NCI-H1417 (cell line): ENCODE measurements at places on chromosomes 5 and 9.

DNA sequence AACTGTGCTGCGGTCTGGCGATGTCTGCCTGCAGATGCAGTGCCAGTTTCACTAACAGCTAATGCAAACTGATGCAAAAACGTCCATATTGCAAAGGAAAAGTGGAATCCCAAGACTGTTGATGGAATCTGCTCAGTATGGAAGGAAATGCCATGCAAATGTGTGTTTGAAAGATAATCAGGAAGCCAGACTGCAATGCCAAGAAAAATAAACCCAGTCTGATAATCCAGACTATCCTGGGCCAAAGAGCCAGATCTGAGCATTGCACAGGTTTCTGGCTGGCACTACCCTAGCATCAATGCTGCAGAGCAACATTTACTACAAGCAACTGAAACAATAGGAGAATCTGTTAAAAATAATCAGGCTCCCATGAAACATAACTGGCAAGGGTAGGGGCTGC is 130.3 kb downstream of the FSTL4 start:
- DNase-seq: no peak

GRCh38 chr9:102044133-102044532 is 305.7 kb upstream of the GRIN3A start:
- no peak for DNase-seq

DNA sequence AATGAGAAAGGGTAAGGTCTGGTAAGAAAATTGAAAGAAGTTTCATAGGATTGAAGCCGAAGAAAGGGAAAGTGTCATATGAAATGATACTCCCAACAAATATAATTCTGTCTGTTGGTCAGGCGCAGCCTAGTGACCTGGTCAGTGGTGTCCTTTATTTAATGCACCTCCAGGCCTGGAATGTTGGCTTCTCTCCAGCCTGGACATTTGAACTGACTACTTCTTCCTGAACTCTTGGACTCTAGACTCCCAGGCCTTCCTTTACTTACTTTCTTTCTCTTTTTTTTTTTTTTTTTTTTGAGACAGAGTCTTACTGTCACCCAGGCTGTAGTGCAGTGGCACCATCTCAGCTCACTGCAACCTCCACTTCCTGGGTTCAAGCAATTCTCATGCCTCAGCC is 1381.5 kb upstream of the WWC1 start:
- no peak for DNase-seq

GRCh38 chr9:463455-464171 is 248.9 kb downstream of the DOCK8 start:
- DNase-seq: no peak

DNA sequence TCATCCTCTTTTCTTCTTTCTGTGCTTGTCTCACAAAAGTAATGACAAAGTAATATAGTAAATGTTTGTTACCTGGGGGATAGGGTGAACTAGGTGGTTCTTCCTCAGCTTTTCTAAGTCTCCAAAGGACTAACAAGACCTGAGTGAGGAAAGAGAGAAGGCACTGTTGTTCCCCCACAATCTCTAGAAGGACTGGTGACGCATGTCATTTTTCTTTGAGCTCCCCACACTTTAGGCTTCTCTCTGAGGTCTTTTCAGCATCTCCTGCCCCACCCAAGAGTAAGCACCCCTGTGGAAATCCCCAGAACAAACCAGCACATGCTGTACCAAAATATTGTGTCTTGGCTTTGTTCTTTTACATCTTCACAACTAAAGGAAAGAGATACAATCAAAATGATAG is 2.4 kb upstream of the IL7R start:
- DNase-seq: no peak

GRCh38 chr5:7181841-7182240 is 214.1 kb upstream of the ADCY2 start:
- no peak for DNase-seq

GRCh38 chr9:125635888-125636287 is 71.1 kb downstream of the MAPKAP1 start:
- DNase-seq: peak; percentile 62

DNA sequence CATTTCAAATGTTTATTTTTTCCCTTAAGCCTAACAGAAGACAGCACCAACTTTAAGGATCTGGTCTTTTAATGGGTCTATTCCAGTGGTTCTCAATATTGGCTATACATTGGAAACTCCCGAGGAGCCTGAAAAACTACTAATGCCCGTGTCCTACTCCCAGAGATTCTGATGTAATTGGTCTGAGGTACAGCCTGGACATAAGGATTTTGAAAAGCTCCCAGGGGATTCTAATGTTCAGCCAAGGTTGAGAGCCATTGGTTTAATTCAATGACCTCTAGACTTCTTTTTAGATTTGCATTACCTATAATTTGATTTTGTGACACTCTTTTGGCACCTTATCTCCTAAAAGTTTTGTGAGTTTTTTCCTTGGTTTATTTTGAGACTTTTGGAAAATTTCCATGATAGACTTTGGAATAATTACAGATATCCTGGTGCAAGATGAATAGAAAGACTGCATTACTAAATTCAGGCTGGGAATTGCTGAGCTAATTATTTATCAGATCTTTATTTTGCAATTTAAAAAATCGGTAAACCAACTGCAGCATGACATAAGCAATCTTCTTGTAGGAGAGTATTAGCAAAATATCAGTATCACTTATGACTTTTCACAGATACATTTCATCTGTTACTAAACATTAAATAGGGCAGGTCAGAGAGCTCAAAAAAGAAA is 91.5 kb upstream of the ELL2 start:
- DNase-seq: no peak

- no peak for DNase-seq
Measured at GRCh38 chr5:175516933-175517823, 38.8 kb downstream of the SFXN1 start.

DNA sequence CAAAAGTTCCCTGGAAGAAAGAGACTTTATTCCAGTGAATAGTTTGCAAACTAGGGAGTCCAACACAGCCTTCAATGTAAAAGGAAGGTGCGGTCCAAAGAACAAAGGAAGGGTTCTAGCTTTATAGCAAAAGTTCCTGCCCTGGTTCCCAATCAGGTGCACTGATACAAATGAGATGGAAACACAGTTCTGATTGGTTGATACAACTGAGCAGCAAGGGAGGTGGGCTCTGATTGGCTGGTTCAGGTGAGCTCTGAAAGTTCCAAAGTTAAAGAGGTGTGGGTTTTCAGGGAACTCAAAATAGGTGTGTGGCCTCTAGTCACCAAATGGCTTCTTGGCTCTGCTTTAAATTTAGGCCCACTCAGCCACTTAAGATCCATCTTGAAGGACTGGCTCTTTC is 43.1 kb downstream of the P4HA2 start:
- DNase-seq: no peak

DNA sequence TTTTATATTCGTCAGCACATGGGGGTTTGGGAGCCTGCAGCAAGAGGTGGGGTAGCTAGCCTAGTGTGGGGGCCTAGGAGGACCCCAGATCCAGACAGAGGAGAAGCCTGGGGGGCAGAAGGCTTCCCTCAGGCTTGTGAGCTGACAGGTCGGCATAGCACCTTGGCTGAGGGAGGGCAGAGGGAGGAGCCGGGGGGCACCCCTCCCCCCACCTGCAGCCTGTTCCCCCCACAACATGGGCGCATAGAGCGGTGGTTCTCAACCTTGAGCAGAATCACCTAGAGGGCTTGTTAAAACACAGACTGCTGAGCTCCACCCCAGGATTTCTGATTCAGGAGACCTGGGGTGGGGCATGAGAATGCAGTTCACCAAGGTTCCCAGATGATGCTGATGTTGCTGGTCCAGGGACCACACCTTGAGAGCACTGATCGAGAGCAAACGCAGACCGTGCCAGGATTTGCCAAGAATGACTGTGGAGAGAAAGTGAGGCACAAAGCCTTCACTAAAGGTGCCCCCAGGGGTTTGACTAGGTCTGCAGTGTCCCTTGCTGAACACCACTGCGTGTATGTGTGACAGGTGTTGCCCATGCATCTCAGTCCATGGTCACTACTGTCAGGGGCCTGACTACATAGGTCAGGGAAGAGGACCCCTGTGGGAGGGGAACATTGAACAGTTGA is 163.3 kb downstream of the MACROH2A1 start:
- no peak for DNase-seq

GRCh38 chr5:36236801-36237200 is 4.9 kb downstream of the NADK2 start:
- DNase-seq: no peak

DNA sequence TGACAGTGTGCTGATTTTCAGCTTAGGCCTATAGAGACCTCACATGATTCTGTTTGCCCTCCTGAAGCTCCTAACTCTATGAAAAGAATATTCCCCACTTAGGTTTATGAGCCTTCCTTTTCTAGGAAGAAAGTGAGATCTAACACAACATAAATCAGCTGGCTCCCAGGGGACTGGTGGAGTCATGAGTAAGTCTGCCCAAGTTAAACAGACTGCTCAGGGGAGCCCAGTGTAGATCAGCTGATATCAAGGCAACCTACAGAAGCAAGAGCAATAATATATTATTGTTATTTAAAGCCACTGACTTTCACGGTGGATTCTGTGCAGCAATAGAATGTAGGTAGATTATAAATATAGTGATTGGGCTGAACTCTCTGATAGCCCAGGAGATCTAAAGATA is 1978.6 kb upstream of the CDH6 start:
- no peak for DNase-seq

DNA sequence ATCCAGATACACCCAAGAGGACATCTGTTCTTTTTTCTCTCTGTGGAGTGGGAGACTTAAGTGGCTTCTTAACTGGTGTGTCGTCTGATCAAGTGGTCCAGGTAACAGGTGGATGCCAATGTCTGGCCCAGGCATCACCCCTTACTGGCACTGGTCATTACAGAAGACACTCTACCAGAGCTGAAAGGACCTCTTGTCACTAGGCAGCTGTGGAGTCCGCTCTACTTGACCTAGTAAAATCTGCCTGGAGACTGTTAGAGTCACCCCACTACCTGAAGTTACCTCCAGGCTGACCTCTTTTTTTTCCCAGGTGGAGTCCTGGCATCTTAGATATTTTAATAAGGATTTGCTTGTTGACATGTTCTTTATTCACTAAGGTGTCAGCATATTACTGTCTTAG is 22.5 kb downstream of the FXN start:
- peak; percentile 60 for DNase-seq

DNA sequence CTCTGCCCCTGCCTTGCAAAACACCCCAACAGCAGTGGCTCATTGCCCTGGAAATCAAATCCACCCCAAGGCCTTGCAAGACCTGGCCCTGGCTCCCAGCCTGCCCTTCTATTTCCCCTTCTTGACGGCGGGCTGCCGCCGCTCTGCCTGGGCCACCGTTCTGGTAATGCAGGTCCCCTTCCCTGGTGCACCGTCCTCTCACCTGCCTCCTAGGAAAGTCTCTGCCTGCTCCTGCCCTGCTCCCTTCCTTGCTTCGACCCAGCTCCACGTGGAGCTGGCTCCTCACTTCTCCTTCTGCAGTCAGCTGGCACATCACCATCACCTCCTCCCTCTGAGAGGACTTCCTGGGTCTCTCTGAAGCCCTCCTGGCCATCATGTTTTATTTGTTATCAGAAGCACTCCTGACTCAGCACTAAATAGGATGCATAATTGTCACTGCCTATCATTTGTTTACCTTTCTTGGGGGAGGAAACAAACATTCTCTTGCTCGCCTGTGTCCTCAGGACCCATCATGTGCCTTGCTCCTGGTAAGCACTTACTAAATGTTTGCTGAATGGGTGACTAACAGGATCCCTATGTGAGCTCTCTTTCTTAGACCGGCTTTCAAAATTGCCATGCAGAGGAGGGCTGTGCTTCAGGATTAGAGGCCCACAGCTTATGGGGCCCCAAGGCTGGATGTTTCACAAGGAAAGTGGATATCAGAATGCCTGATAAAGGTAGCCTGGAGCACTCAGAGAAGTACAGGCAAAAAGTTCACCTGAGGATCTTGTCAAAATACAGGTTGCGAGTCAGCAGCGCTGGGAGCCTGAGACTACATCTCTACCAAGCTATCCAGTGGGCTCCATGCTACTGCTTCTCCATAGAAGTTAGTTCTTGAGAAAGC is 19.6 kb upstream of the C5orf47 start:
- DNase-seq: no peak

- no peak for DNase-seq
Measured at GRCh38 chr5:160727296-160727997, 124.6 kb downstream of the ATP10B start.

GRCh38 chr5:147854331-147854730 is 22.9 kb upstream of the SPINK1 start:
- DNase-seq: no peak

DNA sequence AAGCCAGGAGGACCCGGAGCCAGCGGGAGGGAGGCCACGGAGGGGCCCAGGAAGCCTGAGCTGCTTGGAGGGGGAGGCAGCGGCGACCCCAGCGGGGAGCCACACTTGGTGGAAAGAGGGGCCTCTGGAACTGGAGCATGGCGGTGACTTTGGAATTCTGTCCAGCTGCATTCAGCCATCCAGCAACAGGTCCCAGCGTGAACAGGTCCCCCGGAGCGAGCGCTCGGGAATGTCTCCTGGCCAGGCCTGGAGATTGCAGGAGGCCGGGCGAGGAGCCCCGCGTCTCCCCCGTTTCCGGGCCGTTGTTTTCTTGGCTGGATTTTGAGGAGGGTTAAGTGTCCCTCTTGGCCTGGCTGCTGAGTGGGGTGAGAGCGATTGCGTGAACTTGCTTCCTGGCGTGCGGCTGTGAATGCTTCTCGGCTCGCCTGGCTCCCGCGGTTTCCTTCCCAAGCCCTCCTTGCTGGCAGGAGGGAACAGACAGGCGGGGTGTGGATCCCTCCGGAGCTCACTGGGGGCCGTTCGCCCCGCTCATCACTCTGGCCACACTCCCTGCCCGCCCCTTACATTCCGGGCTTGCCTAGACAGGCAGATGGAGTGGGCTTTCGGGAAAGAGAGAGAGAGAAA is 125.3 kb upstream of the IRX4 start:
- DNase-seq: no peak

DNA sequence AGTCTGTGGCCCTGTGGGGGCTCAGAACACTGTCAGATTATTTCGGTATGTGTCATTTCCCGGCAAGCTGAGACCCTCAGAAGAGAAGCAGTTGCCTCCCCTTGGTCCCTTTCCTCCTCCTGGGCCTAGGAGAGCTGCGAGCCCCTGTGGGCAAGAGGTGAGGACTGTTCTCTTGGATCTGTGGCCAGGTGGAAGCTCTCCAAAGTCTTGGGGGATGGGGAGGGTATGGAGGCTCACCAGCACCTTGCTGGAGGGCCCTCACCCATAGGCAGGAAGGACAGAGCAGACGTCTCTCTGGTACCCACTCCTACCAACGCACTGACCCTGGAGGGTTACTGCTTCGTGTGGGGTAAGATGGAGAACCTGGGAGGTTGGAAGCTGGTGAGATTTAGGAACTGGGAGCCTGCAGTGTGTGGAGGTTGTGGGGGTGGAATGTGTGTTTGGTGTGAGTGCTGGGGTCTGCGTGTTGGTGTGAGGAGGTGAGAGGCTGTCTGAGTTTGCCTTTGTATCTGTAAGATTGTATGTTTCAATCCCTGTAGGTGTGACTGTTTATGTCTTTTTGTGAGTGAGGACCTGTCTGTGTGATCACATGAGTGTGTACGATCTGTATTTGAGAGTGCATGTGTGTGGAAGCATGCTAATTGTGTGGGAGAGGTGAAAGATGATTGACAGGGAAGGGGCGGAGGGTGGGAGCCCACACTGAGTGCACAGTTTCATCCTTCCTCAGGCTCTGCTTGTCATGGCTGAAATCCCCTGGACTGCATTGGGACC is 52.4 kb upstream of the PSD2 start:
- DNase-seq: no peak
